Activated naive CD4-positive, alpha-beta T cell treated with anti-CD3 and anti-CD28 coated beads, Interleukin-2, amount 50 U/mL, for 72 hours (primary cell): ENCODE measurements at places on chromosomes 7 and 10. TPM values are rescaled to one million over a fixed set of nuclear protein-coding genes. Genes with fewer than 3 reads are reported as not detected.

DNA sequence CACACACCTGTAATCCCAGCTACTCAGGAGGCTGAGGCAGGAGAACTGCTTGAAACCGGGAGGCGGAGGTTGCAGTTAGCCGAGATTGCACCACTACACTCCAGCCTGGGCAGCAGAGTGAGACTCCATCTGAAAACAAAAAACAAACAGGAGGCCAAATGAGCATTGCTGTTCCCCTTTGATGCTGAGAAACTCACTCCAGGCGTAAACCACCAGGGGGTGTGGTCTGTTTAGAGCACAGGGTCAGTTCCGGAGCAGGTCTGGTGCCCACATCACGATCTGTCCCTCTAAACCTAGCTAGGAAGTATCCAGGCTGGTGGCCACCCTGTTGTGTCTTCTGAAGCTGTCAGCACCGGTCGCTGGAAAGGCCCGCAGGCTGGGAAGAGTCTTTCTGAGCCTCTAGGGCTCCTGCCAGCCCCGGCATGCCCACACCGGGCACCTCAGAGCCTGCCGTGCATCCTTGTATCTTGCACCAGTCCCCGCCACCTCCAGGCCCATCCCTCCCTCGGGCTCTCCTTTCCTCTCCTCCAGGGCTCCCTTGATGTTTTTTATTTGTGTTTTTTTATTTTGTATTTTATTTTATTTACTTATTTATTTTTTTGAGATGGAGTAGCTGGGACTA lies 66.3 kb upstream of the SH2B2 start:
- DNase-seq = no peak

DNA sequence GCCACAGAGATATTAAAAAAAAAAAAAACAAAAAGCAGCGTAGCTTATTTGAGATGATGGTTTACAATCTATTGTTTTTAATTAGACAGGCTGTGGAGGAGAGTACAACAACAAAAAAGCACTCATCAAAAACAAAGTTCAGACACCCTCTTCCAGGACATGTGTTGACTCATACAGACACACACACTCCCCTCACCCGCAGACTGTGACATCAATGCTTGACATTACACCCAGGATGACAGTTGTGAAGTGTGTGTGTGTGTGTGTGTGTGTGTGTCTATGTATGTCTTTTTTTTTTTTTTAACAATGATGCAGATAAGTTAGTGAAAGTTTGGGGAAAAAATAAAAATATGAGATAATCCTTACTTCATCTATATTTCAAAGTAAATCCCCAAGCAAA lies 303.6 kb downstream of the GPAM start:
- no peak for DNase-seq

DNA sequence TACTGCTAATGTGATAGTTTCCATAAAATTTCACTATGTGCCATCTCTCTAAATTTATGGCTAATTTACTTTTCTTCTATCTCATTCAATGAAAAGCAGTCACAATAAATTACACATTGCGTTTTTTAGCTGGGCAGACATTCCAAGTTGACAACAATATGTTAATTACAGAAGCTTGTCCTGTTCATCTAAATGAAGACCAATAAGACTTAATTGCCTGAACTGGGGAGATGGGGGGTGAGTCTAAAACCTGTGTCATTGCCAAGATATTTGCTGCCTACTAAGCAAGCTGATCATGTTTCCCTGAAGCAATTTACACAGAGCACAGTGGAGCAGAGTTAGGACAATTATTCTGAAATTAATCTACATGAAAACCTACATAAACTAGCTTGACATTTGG lies 89.3 kb upstream of the ADRB1 start:
- no peak for DNase-seq

OR13A1 gene
- not detected for total RNA-seq

MMP21 gene
- total RNA-seq = not detected
